Suppressor macrophage treated with lipopolysaccharide for 1 hour (primary cell): ENCODE measurements at places on chromosomes 1 and 21.
A peak's percentile ranks its signal among the peaks of the same experiment; 100 is the strongest.

- no peak for DNase-seq
Measured at GRCh38 chr1:21198929-21199328, 22.2 kb upstream of the EIF4G3 start.

DNA sequence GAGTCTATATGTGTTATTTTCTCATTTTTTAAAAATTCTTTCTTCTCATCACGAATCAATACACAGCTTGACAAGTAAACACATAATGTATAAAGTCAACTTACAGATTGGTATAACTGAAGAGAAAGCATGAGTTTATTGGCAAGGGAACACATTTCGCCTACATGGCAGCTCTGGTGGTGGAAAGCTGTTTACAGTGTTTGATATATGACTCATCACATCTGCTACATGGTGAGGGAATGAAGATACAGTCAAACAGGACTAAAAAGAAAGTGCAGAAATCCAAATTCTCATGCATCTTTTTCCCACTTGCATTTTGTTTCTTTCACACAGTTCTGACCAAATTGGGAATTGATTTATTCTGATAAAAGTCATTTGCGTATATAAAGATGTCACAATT is 122.2 kb upstream of the ADGRL4 start:
- DNase-seq: no peak

GRCh38 chr1:229253151-229253974 is 17.5 kb upstream of the RAB4A start:
- DNase-seq: peak; percentile 44

GRCh38 chr1:168428063-168428731 is 115.6 kb downstream of the XCL2 start:
- DNase-seq: no peak

DNA sequence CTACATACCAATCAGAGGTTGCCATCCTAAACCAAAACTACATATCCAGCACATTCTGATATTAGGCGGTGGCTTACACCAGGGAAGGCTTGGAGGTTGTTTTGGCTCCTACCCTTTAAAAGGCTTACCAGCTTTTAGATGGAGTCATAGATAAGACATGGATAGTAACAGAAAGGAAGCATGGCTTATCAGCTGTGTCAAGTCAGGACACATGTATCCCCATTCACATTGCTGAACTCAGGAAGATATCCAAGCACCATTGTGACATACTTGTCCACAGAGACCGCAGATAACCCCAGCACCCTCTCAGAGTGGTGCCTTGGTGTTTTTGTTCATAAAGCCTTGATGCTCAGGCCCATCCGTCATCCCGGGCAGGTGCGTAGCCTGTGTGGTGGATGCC is 39.7 kb downstream of the ADARB1 start:
- no peak for DNase-seq

- peak; percentile 23 for DNase-seq
Measured at GRCh38 chr1:225258811-225259210, 169.0 kb downstream of the LBR start.

DNA sequence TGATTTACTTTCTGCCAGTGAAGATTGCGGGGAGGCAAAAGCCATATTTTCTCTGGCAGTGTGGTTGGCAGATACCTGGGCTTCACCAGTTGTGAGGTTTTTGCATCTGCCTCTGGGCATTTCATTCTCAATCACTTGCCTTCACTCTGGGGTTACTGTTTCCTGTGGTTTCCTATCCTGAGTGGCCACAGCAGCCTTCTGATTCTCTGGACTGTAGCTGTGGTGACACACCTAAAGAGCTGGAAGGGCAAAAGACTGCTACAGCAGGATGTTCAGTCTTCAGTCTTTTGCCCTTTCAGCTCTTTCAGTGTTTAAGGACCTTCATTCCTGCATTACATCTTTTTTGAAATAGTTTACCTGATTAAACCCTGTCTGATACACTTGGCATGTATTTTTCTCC is 50.5 kb upstream of the GPR52 start:
- no peak for DNase-seq

- no peak for DNase-seq
Measured at GRCh38 chr21:44520326-44521300, 19.4 kb downstream of the KRTAP10-1 start.

DNA sequence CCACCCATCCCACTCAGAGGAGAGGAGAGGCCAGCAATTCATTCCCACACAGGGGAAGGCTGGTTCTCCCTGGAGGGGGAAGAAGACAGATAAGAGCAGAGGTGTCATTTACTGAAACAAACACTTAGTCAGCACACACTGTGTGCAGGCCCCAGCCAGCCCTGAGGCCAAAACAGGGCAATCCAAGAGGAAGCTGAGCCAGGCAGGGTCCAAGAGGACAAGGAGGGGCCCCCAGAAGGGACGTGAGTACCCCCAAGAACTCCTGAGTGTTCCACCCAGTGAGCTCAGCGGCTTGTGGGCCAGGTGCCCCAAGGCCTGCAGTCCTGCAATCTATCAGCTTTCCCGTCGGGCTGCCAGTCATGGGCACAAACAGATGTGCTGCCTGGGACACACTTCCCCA is 15.8 kb downstream of the ADGRB2 start:
- DNase-seq: no peak

- no peak for DNase-seq
Measured at GRCh38 chr1:159459551-159459950, 20.0 kb downstream of the OR10J1 start.

GRCh38 chr1:111032295-111032897 is 68.7 kb upstream of the LRIF1 start:
- peak; percentile 74 for DNase-seq

DNA sequence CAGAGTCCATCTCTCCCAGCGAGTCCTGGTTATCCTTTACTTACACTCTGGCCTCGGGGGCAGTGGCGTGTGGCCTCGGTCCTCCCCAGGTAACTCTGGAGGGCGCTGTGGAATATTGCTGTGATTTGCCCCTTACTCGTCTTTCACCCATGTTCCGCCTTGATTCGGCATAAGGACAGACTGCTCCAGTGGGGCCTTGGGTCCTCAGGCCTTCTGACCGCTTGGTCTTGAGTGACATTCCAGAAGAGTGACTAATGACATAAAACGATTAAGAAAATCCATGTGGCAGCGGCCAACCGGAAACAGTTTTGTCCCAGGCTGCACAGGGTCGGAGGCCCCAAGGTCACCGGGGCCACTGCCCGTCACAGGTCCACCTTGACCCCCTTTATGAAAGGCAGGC is 11.0 kb downstream of the ICMT start:
- DNase-seq: no peak

DNA sequence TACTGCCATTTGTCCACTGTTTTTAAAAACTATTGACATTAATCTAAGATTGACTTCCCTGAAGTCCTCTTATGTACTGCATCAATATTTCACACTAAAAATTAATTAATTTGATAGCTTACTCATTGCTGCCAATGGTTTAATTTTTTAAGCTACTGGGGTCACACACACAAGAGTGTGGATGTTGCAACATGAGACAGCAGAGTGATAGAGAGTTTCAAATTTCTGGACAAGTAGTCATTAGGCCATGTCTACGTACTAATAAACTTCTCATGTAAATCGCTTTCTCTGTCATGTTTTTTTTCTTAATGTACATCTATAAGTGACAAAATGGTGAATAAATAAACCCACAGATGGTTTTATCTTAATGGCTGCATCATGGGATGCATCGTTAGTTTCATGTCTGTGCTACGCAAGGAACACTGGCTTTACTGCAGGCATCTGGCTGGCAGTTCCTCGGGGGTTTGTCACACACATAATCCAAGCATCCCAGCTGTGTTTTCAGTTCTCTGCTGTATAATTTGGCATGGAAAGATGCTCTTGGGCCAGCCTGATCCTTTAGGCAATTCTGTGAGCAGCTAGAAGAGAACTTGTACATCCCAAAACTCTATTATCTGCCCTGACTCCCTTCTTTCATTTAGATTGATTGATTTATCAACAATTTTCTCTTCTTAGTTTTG is 16.4 kb upstream of the CHODL start:
- no peak for DNase-seq

DNA sequence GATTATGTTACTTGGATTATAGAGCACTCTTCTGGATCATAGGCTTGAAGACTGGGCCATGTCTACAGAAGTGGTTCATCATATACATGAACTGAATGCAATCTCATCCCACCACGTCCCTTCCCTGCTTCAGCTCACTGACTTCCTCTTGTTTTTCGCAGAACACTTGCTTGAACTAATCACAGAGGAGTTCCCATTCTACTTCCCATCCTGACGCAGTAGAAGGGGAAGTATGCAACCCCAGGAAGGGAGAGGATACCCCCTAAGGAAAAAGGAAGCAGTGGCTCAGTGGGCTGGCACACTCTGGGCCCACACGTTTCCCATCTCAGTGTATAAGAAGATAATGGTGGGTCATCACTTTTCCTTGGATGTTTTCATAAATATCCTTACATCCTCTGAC is 36.2 kb downstream of the CASQ2 start:
- DNase-seq: peak; percentile 91

DNA sequence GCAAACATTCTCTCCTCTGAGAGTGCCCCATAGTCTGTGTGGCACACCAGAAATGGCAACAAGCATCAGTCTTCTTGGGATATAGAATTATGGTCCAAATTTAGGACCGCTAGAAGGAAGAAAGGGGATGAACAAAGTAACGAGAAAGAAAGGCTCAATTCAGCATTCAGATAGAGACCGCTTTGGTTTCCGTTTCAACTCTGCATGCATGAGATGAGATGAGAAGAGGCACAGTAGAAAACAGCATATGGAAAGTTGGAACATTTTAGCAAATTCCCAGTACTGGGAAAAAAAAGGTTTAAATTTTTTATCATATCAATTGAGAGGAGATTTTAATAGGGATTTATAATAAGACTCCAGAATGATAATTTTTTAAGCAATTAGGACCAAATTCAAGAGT is 595.5 kb upstream of the CHRM3 start:
- DNase-seq: no peak

GRCh38 chr1:213423605-213424004 is 372.6 kb downstream of the RPS6KC1 start:
- no peak for DNase-seq

- DNase-seq: peak; percentile 38
Measured at GRCh38 chr1:14733048-14733778, 134.7 kb downstream of the KAZN start.

DNA sequence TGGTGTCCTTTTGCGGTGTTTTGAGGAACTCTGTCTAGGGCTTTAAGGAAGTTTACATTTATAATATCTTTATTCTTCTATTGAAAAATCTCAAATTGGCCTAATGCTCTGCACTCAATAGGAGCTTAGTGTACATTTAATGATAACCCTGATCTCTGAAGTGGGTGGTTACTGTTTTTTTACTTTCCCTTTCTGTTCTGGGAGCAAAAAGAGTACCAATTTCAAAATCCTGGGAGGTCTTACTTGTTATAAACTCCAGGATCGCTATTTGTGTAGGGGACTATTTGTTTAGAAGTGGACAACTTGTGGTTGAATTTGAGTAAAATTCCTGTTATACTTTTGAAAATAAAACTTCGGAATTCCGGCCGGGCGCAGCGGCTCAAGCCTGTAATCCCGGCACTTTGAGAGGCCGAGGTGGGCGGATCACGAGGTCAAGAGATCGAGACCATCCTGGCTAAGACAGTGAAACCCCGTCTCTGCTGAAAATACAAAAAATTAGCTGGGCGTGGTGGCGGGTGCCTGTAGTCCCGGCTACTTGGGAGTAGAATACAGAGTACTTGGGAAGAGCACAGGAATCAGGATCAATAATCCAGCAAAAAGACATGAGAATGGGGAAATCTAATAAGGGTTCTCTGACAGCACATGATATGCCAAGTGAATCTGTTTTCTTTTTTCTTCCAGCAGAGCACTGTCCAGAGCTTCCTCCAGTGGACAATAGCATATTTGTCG is 1.1 kb downstream of the C4BPB start:
- DNase-seq: peak; percentile 6
